ENCODE measurements at places on chromosomes 5 and 9.

GRCh38 chr9:27353166-27353473, 56.2 kb upstream of the EQTN start:
- DNase-seq: no peak

GRCh38 chr5:77235846-77236721, 25.6 kb downstream of the PDE8B start:
- no peak for DNase-seq

- DNase-seq: no peak
Measured at GRCh38 chr9:114908805-114909448, 21.5 kb downstream of the TNFSF8 start.

GRCh38 chr5:149804478-149805450, 74.7 kb downstream of the PPARGC1B start:
- no peak for DNase-seq

DNA sequence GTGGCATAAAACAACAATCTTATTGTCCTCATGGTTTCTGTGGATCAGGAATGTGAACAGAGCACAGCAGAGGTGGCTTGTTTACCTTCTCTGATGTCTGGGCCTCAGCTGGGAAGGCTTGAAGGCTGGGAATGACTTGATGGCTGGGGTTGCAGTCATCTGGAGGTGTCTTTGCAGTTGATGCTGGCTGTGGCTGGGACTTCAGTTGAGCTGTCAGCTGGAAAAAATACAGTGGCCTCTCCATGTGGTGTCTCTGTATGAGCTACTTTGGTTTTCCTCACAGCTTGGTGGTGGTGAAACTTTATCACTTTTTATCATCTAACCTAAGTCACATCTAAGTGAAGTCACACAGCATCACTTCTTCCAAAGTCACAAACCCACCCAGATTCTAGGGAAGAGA, 24.7 kb upstream of the STX17 start:
- DNase-seq: no peak

DNA sequence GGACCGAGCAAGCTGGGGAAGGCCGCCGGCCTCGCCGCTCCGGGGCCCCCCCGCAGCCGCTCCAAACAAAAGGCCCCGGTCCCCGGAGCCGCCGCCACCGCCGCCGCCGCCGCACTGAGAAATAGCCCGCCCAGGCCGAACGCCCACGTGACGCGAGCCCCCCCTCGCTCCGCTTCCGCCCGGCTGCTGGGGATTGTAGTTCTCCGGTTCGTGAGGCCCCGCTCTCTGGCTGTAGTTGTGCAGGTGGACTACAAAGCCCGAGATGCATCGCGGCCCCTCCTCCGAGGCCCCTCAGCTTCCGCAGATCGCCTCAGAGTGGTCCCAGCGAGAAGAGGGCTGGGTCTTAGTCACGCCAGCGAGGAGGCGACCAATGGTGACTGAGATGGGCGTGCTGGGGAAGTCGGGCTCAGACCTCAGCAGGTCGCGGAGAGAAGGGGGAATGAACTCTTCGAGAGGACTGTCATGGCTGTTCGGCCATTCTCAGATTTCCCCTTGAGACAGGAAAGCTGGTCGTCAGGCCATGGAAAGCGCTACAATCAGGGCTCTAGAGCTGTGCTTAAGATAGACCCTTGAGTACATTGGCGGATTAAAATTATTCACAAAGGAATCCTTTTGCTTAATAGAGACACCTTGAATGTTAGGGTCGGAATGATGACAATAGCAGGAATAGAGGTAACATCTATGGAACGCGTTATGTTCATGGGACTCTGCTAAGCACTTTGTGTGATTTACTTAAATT, 489 bp upstream of the PANK3 start:
- DNase-seq: peak; percentile 98

GRCh38 chr9:124297551-124297901, 39.8 kb downstream of the NEK6 start:
- no peak for DNase-seq

GRCh38 chr5:39092581-39093351, 18.6 kb upstream of the RICTOR start:
- DNase-seq: no peak

Measured in nephron progenitor cell (in vitro differentiated cells).